Activated gamma-delta T cell treated with Interleukin-2 at 50 U/mL for 16 hours (primary cell): ENCODE measurements at places on chromosomes 11 and 22.

DNA sequence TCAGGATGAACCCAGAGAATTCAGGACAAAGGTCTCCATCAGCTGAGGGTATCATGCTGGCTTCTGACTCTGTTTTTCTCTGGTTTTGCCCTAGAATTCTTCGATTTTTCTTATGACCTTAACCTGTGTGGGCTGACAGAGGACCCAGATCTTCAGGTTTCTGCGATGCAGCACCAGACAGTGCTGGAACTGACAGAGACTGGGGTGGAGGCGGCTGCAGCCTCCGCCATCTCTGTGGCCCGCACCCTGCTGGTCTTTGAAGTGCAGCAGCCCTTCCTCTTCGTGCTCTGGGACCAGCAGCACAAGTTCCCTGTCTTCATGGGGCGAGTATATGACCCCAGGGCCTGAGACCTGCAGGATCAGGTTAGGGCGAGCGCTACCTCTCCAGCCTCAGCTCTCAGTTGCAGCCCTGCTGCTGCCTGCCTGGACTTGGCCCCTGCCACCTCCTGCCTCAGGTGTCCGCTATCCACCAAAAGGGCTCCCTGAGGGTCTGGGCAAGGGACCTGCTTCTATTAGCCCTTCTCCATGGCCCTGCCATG is 16.8 kb downstream of the SERPING1 start:
- DNase-seq: no peak

DNA sequence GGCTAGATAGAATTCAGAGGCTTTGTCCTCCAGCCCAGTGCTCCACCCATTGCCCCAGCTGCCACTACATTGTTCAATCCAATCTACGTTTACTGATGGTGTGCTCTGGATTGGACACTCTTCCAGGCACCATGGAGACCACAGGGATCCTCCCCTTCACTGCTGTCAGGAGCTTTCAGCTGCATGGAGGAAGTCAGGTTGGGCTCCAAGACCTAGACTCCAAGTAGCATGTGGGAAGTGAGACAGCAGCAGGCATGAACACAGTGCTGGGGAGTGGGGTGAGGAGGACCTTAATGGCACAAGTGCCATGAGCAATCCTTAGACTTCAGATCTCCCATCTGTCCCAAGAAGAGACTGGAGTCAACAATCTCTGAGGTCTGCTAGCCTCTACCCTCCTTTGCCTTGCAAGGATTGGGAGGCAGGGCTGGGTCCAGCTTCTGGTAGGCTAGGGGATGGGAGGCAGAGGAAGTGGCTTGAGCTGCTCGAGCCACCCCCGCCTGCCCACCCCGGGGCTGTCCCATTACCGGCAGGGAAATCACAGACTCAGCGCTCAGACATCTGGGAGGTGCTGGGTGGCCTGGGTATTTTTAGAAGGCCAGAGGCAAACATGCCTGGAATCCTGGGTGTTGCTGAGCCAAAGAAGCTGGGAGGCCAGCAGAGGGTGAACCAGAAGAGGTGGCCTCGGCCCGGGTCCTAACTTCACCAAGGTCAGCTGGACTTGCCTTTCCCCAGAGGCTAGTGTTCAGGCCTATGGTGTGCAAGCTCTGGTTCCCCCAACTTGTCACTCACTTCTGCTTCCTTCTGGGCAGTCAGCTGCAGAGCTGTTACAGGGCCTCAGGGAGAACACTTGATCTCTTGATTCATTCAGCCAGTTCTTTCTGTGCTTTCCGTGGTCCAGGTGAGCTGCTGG is 15.2 kb upstream of the FCHSD2 start:
- DNase-seq: no peak

GRCh38 chr11:101133190-101133589 is 3.6 kb upstream of the PGR start:
- no peak for DNase-seq

DNA sequence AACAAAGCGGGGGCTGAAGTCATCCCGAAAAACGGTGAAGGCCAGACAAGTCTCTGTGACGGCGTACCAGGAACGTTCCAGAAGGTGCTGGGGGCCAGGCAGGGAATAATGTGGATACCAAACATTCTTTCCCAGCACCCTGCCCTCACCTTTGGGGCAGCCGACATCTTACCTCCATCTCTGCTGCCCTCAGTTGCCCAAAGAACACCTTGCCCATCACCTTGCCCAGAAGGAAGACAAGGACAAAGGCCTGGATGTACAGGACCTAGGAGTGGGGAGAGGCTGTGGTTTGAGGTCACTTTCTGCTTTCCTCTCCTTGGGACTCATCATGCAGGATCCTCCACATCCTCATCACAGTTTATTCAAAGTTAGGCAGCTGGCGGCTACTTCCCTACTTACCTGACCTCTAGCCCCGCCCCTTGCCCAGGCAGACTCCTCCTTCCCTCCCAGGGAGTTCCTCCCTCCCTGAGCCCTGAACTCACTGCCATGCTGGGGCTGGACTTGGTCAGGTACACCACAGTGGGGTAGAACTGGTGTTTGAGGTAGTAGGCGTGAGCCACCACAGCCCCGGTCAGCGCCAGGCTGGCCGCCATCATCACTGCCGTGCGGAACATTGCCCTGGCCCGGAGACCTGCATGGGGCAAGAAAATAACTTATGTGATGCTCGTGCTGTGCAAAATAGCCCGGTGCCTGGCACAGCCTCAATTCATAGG is 1.2 kb downstream of the SYVN1 start:
- DNase-seq: no peak

- no peak for DNase-seq
Measured at GRCh38 chr11:128684549-128685401, 9.1 kb upstream of the FLI1 start.
